Osteoblast (primary cell): ENCODE measurements at places on chromosomes 5 and 9. TPM values are rescaled to one million over a fixed set of nuclear protein-coding genes. Genes with fewer than 3 reads are reported as not detected.

The DPP7 gene
- 66.6 and 74.6 TPM in 2 replicates for total RNA-seq

- H3K36me3 ChIP-seq = no peaks in the 10 kb centered on the region
- H3K27me3 ChIP-seq = no peaks in the 10 kb centered on the region
- H3K4me1 ChIP-seq = no peaks in the 10 kb centered on the region
- no peak overlapping the region for H3K4me3 ChIP-seq
These were observed 140.2 kb downstream of the SLC24A2 start for GRCh38 chr9:19648672-19649071.

The FAM153A gene
- not detected in 2 replicates for total RNA-seq

DNA sequence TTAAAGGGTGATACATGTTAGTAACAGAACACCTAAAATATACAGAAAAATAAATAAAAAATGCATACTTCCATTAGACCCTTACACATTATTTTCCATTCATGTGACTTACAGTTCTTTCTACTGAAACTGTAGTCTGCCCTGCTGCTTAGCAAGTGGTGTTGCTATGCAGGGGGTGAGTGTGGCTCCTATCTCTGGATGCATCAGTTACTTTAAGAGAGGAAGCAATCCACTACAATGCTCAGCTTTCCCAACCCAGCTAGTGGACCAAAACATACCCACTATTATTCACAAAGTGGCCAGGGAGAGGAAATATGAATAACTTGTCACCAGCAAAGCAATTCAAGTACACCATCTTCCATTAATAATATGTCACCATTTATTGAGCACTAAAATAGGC, 121.8 kb downstream of the DOCK2 start:
- no peak overlapping the region for H3K27ac ChIP-seq
- no peaks in the 10 kb centered on the region for H3K27me3 ChIP-seq
- H3K4me3 ChIP-seq = no peak overlapping the region
- H3K4me1 ChIP-seq = peaks cover 22% of the 10 kb centered on the region
- DNase-seq = no peak

- DNase-seq = no peak
- no peaks in the 10 kb centered on the region for H3K27me3 ChIP-seq
- no peak overlapping the region for H3K4me3 ChIP-seq
- H3K27ac ChIP-seq = no peak overlapping the region
- H3K4me1 ChIP-seq = no peaks in the 10 kb centered on the region
These were observed 204.0 kb downstream of the FSTL4 start for GRCh38 chr5:133408322-133408721.
